WERI-Rb-1 (cell line): ENCODE measurements at places on chromosomes 7 and 10.

- DNase-seq, result no peak
Observed at GRCh38 chr7:47378728-47379395, 203.0 kb downstream of the TNS3 start.

GRCh38 chr7:140153666-140154161 is 23.1 kb downstream of the KDM7A start:
- DNase-seq, result no peak

- no peak for DNase-seq
Observed at GRCh38 chr7:131249003-131249402, 78.7 kb upstream of the MKLN1 start.

GRCh38 chr7:128697302-128697905 is 25.3 kb downstream of the GARIN1A start:
- DNase-seq, result no peak

- DNase-seq, result no peak
Observed at GRCh38 chr10:26481914-26482550, 43.9 kb downstream of the APBB1IP start.

DNA sequence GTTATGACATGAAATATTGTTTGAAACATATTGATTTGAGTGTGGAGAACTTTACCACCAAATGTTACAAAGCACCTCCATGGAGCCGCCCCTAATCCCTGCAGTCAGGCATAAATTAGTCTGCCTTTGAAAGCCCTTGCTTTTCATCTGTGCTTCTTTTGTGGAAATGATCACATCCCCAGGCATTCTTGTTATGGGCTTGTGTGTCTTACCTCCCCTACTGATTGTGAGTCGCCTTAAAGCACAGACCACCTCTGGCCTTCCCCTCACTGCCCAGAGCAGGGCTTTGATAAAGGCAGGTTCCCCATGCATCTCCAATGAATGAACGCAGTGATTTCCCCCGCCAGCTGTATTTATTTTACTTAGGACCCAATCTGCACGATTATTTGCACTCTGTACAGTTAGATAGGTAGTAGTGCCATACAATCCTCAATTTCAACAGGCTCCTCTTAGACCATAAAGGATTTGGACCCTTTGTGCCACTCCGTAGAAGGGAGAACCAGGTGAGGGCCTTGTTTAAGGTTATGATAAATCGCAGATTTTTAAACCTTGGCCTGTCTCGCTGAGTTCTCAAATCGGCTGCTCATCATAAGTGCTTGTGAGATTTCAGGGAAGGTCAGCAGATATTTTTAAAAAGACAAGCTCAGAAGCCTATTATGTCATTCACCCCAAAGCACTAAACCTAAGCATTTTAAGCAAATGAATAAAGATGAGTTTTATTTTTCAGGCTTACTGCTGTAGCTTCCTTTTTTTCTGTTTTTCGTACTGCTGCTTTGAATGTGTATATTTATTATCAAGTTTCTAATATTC is 107.8 kb downstream of the CUBN start:
- DNase-seq, result no peak

DNA sequence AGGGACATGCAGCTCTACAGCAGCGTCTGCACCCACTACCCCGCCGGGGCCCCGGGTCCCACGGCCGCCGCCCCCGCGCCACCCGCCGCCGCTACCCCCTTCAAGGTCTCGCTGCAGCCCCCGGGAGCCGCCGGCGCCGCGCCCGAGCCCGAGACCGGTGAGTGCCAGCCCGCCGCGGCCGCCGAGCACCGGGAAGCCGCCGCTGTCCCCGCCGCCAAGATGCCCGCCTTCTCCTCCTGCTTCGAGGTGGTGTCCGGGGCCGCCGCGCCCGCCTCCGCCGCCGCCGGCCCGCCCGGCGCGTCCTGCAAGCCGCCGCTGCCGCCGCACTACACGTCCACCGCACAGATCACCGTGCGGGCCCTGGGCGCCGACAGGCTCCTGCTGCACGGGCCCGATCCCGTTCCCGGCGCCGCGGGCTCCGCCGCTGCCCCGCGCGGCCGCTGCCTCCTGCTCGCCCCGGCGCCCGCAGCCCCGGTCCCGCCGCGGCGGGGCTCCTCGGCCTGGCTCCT is 631 bp downstream of the OTUD1 start:
- peak; percentile 8 for DNase-seq

DNA sequence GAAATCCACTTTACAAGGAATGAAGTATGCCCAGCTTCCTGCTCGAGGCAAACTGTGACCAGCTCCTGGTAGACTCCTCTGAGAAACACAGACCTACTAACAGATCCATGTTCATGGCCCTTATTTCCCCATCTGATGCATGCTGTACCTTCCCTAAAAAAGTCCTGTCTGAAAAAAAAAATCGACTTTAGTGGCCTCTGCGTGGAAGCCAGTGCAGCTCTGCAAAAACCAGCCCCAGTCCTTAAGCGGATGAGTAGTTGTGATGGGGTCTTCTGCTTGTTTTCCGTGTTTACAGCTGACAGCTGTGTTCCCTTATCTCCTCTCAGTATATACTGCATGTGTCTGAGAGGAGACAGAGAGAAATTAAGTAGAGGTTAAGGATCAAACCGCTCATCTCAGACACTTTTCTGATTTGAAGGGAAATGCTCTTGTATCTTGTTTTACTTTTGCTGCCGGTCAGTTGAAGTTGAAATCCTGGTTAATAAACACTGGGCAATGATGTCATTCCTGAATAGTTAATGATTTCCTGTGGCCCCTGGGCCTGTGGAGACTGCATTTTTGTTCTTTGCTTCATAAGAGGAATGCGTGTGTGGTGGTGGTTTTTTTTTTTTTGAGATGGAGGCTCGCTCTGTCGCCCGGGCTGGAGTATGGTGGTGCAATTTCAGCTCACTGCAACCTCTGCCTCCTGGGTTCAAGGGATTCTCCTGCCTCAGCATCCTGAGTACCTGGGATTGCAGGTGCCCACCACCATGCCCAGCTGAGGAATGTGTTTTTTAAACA is 67.6 kb downstream of the DOCK1 start:
- no peak for DNase-seq

- DNase-seq, result no peak
Observed at GRCh38 chr10:64385355-64385754, 864.2 kb downstream of the REEP3 start.

DNA sequence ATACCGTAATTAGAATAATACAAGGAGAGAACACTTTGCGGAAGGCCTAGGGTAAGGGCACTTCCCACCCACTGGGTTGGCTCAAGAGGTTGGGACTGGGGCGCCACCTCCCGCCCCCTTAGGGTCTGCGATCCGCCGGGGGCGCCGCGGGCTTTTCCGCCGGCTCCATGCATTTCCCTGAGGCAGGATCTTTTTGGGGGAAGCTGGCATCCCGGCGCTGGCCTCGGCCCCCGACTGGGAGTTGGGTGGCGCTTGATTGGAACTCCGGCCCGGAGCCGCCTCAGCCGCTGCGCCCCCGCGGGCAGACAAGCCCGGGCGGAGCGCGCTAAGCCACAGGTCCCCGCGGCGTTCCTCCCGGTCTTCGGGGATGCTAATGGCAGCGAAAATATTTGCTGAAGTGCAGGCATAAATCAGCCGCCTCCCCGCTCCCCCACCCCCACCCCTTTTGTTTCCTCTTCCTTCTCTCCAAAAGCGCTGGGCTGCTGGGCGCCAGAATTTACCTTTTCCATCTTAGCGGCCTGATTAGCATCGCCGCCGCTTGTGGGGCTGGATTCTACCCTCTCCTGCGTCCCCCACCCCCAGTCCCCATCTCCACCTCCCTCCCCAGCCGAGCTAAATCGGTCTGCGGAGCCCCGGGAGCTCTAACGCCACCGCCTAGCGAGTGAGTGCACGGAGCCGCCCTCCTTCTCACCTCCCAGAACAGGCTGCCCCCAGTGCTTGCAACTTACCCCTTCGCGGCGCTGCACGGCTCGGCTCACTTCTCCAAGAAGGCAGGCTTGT is 5.1 kb downstream of the UNC5B start:
- DNase-seq, result no peak

GRCh38 chr10:107013258-107014006 is 151.1 kb downstream of the SORCS1 start:
- DNase-seq, result no peak

DNA sequence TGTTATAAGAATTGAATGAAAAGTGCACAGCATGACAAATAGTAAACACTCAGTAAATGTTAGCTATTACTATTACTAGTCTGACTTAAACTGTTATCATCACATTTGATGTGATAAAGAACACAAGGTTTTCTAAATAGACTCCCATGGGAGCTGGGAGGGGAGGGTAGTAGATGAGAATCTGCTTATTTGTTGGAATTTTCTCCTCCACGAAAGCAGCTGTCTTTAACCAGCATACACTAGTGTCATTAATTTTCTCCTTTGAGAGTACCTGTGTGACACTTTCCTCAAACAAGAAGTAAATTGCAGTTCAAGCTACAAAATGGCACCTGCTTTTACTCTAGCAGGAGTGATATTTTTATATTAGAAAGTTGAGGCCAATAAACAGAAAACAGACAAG is 200.1 kb downstream of the SKAP2 start:
- DNase-seq, result no peak

DNA sequence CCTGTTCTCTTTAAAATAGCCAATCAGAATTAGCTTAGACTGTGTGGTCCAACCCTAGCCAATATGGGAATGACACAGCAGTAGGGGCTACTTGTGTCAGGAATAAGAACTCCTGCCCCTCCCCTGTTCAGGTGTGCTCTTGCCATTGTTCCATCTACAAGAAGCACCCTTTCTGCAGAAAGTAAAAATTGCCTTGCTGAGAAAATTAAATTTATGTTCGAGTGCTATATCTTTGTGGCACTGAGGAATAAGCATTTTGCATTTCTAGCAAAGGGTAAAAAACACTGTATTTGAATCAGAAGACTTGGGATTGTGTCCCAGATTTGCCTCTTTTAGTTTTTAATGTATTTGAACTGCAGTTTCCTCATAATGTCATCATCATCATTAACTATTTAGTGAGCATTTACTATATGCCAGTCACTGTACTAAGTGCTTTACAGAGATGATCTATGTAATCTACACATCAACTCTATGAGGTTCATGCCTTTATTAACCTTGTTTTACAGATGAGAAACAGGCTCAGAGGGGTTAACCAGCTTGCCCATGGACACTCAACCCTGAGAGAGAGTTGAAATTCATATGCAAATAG is 28.9 kb upstream of the XRCC2 start:
- no peak for DNase-seq

DNA sequence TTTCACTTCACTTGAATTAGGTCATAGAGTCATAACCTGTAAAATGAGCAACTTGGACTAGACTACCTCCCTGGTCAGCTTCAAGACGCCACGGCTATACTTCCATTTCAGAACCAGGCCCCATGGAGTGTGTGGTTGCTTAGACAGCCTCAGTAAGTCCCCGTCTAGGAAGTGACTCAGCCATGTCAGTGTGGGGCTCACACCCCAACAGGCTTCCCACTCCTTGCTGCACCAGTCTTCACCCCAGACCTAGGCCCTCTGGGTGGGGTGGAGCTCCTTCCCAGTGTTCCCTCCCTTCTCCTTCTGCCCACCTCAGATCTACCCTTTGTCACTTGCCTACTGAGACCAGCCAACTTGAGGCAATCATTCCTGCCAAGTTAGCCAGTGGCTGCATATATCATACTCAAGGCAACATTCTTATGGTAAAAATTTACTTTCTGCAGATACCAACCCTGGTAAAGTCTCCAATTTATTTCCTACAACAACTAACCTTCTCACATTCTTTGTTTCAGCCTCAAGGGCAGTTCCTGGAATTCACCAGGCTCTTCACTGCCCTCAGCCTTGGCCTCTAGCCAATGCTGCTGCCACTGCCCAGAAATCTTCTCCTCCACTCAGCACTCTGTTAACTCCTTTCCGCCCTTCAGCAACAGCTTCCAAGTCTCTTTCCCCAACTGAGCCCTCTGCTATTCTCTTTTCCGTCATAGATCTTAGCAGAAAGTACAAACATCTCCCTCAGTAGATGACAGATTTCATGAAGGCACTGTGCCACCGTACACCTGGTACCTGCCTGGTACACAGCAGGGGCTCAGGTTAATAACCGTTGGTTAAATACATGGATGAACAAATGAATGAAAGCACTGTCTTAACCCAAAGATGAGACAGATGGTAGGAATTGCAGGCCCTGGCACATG is 31.3 kb upstream of the ZNRF2 start:
- DNase-seq, result no peak
